Activated naive CD4-positive, alpha-beta T cell treated with anti-CD3 and anti-CD28 coated beads, Interleukin-2, amount 10 ng/mL, durations not matched to agents 7 days and 5 days (primary cell): ENCODE measurements at places on chromosomes 5 and 9.

DNA sequence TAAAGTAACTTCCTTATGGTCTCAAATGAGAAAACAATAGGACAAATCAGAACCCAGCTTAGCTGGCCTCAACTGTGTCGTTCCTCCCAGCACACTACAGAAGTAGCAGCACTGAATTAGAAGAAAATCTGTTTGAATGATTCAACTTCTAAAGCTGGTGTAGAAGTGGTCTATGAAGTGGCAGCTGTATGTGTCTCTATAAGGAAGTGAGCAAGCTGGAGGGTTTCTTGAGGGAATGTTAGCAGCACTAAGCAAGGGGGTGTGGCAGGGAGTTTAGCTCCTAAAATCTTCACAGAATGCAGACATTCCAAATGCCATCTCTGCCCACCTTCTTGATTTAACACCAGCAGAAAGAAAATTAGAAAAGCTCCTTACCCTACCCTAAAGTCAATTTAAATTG lies 4.1 kb downstream of the KLF9 start:
- DNase-seq, result no peak

DNA sequence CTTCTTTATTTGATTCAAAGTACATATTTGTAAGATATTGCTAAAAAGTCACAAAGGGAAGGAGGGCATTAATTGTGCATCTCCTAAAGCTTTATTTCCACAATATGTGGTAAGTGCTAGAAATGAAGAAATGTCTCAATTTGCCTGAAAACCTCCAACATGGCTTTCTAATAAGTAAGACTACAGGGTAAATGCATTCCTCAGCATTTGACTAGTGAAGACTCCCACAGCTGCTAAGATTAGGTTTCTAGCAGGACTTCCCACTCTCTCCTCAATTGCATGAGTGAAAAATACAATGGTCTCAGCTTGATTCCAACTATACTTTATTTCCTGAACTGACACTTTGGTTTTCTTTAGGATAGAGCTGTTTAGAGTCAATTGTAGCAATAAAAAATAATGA lies 162.1 kb downstream of the ELAVL2 start:
- no peak for DNase-seq

GRCh38 chr9:136653323-136654079 lies 9.2 kb upstream of the EGFL7 start:
- DNase-seq, result no peak

GRCh38 chr5:35136386-35136785 lies 88.6 kb upstream of the AGXT2 start:
- DNase-seq, result no peak

DNA sequence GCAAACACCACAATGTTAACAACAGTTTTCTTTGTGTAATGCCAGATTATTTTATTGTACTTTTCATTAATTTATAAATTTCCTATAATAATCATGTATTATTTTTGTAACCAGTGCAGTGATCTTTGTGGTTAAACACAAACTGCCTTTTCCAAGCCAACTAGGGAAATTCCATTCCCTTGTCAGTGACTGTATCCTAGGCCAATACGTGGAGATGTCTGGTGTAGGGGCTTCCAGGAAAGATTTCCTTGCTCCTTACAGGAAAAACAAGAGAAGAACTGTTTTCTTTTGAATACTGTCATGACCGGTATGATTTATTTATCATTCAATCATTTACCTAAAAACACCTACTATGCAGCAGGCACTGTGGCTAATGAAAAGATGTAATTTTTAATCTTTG lies 31.4 kb downstream of the FANCC start:
- no peak for DNase-seq

DNA sequence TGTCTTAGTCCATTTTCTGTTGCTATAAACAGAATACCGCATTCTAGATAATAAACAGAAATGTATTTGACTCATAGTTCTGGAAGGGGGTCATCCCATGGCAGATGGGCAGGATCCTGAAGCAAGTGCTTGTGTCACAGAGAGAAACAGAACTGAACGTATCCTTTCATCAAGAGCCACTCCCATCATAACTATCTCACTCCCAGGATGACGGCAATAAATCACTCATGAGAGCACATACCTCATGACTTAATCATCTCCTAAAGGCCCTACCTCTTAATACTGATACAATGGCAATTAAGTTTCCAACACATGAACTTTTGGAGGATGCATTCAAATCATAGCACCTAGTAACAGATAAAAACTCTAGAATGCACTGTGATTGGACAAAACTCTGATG lies 142.9 kb downstream of the CAMK4 start:
- no peak for DNase-seq

DNA sequence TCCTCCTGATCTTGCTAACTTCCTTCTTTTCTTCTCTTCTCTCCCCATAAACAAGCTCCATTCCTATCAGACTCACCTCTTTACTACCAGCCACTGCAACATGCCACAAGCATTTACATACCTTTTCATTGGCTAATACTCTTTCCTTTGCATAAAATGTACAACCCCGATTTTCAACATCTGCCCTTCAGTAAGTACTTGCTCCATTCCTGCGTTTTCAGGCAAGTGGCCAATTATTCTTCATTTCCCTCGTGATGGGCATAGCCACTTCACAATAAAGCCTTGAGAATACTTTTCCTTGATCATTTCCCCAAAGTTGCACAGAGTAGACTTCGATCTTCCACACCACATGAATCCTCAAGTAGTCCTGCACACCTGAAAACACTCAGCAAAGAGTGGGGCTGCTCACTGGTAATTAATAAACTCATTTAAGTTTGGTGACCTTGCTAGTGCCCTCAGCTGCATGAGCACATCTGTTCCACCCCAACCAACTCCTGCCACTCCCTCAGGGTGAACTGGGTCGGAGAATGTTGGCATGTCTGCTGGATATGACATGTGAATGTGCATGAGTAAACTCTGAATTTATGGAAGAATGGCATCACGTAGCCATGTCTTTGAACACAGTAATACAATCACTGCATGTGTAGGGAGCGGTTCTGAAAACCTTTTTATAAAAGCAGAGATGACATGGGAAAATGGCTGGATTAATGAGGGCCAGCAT lies 535.8 kb downstream of the SEMA5A start:
- DNase-seq, result no peak
